NCI-H82 (cell line): ENCODE measurements at places on chromosomes 7 and 10.

DNA sequence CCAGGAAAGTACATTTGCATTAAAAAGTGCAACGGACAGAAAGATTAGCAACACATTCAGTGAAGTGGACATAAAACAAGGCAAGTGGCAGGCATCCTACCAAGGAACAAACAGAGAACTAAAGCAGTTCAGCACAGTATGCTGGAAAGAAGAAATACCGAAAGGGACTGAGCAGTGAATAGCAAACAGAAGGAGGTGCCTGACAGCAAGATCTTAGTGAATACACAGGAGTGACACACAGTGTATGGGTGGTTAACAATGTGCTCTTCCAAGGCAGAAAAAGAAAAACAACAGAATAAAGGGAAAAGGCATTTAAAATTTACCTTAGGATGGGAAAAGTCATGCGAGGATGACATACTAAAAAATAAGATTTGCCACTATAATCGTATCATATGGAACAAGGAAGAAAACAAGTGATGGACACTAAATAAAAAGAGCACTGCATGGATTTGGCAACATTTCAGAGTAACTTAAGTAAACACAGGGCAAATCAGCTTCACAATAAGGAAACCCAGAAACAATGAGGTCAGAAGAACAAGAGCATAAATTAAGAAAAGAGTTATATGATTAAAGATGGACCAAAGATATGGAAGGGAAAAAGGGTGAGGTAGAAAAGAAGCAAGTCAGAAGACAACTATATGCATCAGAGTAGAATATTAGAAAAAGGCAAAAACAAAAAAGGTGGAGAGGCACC is 29.5 kb downstream of the MEST start:
- no peak for DNase-seq

DNA sequence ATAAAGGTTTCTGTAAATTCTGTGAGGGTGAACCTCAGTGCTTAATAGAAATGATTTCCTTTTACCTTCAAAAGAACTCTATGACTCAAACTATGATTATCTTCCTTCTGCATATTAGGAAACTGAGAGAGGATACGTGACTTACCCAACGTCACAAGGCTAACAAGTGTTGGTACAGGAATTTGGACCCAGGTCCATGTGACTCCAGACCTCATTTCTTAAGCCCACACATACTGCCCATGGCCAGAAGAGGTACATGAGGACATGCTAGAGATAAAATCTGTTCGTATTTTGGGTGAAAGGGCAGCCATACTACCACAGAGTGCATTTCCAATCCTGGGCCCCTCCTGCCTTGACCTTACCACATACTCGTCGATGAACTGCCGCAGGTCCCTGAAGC is 61.5 kb upstream of the TM9SF3 start:
- DNase-seq: no peak

GRCh38 chr10:77282163-77282562 is 355.4 kb downstream of the KCNMA1 start:
- no peak for DNase-seq

- DNase-seq: peak; percentile 85
Measured at GRCh38 chr7:82264783-82265305, 178.7 kb downstream of the CACNA2D1 start.

GRCh38 chr7:139916717-139917395 is 87.8 kb downstream of the TBXAS1 start:
- no peak for DNase-seq

DNA sequence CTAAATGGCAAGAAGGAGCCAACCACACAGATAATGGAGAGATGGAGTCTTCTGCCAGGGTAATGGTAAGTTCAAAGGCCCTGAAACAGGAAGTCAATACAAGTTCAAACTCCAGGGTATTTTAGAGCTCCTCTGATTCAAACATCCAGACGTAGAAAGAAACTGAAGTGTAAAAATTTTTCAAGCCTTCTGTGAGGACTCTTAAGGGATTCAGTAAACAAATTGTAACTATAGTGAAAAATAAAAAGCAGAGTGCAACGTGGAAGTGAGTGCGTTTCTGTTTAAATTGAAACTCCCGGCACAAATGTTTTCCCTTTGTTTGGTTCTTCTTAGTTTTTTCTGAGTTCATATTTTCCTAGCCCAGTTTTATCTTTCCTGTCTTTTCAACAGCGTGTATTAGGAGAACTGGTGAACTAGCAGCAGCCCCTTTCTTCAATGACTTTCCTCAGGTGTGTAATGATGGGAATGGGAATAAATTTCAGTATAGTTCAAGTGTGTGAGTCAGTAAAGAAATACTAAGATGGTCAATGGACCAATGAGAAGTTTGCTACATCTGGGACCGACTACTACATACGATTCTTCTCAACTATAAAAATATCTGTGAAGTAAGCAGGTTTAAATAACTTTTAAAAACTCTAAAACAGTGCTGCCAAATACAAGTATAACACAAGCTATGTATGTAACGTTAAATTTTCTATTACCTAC is 298.9 kb downstream of the CSTF2T start:
- no peak for DNase-seq

- no peak for DNase-seq
Measured at GRCh38 chr7:29866490-29866930, 60.2 kb downstream of the WIPF3 start.

DNA sequence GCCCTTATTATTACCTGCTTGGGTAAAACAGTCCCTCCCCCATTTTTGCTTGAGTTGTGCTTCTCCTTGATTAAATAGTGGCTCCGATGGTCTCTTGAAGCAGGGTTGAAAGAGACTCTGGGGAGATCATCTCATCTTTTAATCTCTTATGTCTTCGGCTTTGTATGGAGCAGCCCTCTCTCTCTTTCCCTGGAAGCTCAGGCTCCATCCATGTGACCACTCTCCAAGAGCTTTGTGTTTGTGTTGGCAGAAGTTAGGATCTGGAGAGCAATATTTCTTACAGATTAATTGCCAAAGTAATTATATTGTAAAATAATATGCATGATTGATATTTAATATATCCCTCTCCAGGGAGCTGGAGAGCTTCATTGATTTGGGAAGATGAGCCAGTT is 76.9 kb downstream of the LRRC4 start:
- peak; percentile 52 for DNase-seq

DNA sequence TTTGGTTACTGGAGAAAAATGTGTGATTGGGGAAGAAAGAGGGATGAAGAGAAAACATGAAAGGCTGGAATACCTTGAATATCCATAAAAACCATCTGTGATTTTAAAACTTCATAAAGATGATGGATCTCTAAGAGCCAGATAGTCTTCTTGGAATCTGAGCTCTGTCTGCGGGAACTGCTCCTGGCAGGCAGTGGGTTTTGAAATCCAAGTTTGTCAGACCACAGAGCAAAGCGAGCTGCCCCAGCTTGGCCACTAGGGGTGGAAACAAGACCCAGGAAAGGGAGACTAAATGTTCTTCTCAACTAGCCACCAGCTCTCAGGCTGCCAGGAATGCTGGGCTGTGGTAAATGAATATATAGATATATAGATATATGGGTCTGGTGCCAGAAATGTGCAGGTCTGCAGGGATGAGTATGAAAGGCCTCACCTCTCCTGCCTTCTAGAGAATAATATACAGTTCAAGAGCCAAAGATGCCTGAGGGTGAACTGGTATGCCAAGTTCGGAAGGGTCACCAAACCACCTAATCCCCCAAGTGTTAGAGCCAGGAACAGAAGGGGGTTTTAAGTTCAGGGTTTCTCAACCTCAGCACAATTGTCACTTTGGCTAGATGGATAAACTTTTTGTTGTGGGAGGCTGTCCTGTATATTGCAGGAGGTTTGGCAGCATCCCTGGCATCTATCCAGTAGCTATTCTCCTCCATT is 208.8 kb downstream of the KCNMA1 start:
- DNase-seq: peak; percentile 51

- no peak for DNase-seq
Measured at GRCh38 chr7:30996883-30997282, 33.1 kb downstream of the GHRHR start.

GRCh38 chr10:73522263-73522662 is 26.4 kb upstream of the PPP3CB start:
- no peak for DNase-seq

DNA sequence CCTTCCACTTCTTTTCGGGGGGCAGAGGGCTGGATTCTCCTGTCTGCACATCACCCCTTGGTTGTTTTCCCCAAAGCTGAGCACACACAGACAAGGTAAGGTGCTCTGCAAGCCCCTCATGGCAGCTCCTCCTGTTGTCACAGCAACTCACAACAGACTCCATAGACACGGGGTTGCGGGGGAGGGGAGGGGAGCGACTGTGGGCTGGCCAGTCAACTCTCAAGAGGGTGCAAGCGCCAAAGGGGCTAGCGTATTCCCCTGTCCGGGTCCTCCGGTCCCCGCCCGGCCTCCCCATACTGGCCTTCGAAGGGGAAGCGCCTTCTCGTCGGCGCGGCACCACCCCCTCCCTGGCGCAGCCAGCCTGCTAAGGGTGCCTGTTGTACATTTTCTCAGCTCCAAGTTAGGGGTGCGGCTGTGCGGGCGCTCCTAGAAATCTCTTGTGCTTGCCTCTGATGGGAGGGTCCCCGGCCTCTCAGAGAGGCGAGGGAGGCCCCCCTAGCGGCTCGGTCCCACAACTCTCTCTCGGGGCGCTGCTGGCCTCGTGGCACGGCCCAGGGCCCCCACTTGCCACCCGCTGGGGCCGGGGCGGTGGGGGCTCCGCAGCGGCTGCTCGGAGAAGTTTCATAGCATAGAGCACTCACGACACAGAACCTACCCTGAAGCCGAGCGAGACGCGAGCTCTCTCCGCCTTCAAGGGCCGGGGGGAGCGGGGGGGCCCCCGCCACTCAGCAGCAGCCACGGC is 498 bp downstream of the RHOBTB1 start:
- peak; percentile 82 for DNase-seq
